ENCODE measurements at places on chromosomes 6 and 20.

DNA sequence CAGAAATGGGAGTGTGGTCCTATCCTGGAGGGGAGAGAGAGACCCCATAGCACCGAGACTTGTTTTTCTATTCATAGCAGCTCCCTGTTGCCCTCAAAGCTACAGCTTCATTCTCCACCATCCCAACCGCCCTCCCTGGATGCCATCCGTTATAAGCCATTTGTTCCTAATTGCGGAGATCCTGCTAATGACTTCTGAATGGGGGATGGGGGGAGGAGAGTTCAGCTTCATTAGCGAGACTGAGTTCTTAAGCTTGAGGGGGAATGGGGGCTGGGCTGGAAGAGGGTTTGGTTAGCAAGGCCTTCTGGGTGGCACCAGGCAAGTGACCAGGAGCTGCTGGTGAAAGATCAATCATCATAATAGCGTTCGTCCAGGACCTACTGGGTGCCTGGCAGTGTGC lies 27.1 kb downstream of the FOXP4 start:
- no peak for DNase-seq

GRCh38 chr6:76888351-76888750 lies 574.9 kb downstream of the HTR1B start:
- DNase-seq, result no peak

- no peak for DNase-seq
Measured at GRCh38 chr20:52992632-52993031, 20.5 kb downstream of the TSHZ2 start.

DNA sequence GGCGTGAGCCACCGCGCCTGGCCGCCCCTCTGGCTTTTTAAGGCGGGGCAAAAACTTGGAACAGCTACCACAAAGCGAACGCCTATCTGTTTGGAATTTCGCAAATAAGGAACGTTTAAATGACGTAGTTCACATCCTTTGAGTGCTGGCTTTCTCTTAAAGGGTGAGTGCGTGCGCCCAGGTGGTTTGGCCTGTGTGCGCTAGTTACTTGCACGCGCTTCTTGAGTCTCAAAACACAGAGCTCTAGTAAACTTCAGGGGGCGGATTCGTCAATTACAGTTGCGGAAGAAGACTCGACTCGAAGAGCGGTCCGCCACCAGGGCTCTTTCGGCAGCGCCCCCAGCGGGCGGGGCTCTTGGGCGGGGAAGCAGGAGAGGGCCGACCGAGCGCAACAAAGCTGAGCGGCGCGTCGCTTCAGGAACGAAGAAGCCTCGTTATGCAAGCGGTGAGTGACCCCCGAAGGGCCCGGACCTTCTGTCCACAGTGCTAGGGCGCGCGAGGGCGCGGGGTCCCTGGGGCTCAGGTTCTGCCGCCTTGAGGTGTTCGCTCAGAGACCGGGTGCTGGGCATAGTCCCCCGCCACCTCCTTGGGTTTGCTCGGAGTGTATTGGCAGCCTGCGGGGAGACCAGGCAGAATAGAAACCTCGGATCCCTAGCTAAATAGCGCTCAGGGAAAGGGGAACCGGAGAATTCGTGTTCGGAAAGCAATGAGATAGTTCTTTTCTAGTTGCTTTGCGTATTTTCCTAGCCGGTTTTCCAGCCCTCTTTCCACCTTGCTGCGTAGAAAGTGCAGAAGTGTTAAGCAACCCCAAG lies at the start of gene SYCP2L:
SYCP2L (plus strand) TSS at position 362 of the 812 bp plus-strand sequence; CDS start at position 437, 75 bp downstream.
- DNase-seq, result no peak

GRCh38 chr6:34462551-34462971 lies 3.3 kb upstream of the PACSIN1 start:
- no peak for DNase-seq

- DNase-seq, result no peak
Measured at GRCh38 chr6:93059911-93060310, 359.4 kb downstream of the EPHA7 start.

GRCh38 chr6:32178547-32179440 lies 589 bp downstream of the RNF5 start:
- DNase-seq, result no peak

GRCh38 chr20:38178581-38178980 lies 13.5 kb upstream of the TGM2 start:
- no peak for DNase-seq

DNA sequence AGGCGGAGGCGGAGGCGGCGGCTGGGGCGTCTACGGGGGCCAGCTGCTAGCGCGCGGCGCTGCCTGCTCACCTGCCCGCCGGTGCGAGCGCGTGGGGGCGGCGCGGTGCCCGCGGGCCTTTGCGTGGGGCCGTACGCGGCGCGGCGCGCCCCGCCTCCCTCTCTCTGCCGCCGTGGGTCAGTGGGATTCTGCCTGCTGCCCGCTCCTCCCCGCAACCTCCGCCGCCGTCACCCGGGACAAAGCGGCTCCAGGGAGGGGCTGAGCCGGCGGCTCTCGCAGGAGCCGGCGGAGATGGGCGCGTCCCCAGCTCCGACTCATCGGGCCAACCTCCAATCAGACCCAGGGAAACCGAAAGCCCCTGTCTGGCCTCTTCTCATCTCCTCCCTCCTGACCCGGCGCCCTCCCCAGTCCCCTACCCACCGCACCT lies at the start of gene RCAN2:
RCAN2 (minus strand) TSS at position 249 of the 427 bp plus-strand sequence.
- DNase-seq, result no peak

- DNase-seq, result no peak
Measured at GRCh38 chr6:61538801-61539200, 747.2 kb downstream of the KHDRBS2 start.

DNA sequence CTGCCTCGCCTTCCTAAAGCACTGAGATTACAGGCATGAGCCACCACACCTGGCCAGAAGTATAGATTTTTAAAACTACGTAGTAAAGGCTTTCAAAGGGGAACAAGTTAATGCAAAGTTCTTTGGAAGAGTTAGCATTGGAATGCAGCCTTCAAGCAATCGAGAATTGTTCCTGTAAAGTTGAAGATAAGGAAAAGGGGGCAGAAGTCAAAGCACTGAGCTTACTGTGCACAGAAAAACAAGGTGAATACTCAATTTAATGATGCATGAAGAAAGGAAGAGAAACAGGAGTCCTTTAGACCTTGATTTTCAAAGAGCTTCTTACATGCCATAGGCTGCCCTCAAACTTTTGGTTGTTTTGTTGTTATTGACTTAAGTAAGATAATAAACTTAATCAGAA lies 29.1 kb upstream of the LGSN start:
- no peak for DNase-seq

GRCh38 chr20:17641520-17641964 lies 40.5 kb downstream of the RRBP1 start:
- DNase-seq, result no peak

GRCh38 chr20:41027872-41028358 lies 707 bp upstream of the TOP1 start:
- no peak for DNase-seq

GRCh38 chr6:147834084-147834776 lies 325.7 kb downstream of the SAMD5 start:
- no peak for DNase-seq

GRCh38 chr6:131212024-131212423 lies 76.8 kb downstream of the AKAP7 start:
- no peak for DNase-seq

- DNase-seq, result no peak
Measured at GRCh38 chr6:33314515-33314942, 651 bp upstream of the TAPBP start.

DNA sequence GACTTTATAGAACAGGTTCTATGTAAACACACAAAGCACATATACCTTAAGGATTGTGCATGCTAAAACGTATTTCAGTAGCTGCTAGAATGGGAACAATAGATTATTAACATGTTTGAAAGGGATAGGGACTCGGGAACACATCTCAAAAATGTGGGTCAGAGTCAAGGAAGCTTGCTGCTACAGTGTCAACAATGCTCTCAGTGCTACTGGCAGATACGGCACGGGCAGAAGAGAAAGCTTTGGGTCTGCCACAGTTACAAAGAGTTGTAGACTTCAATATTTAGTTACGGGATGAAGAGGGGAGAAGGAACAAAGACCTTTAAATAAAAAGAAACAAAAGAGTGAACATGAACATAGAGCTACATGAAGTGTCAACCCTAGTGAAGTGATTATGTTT lies 170.5 kb downstream of the BACH2 start:
- no peak for DNase-seq

- DNase-seq, result no peak
Measured at GRCh38 chr20:24492031-24492607, 22.7 kb downstream of the SYNDIG1 start.

- no peak for DNase-seq
Measured at GRCh38 chr20:15645816-15646215, 927.4 kb downstream of the KIF16B start.

- no peak for DNase-seq
Measured at GRCh38 chr6:157030755-157031154, 253.6 kb downstream of the ARID1B start.

DNA sequence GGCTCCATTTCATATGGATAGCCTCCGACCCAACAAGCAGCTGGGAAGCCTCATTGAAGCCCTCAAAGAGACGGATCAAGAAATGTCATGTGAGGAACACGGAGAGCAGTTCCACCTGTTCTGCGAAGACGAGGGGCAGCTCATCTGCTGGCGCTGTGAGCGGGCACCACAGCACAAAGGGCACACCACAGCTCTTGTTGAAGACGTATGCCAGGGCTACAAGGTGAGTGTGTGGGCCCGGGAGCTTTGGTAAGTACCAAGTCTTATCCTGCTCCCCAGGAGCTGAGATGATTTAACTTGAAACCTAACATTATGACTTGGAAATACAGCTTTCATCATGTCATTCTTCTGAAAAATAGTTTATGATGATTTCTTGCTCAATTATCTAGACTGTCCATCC lies 4.1 kb downstream of the TRIM38 start:
- no peak for DNase-seq

GRCh38 chr6:133241901-133242636 lies 912 bp downstream of the EYA4 start:
- DNase-seq, result no peak

GRCh38 chr6:44789806-44790205 lies 402.3 kb downstream of the CDC5L start:
- no peak for DNase-seq

DNA sequence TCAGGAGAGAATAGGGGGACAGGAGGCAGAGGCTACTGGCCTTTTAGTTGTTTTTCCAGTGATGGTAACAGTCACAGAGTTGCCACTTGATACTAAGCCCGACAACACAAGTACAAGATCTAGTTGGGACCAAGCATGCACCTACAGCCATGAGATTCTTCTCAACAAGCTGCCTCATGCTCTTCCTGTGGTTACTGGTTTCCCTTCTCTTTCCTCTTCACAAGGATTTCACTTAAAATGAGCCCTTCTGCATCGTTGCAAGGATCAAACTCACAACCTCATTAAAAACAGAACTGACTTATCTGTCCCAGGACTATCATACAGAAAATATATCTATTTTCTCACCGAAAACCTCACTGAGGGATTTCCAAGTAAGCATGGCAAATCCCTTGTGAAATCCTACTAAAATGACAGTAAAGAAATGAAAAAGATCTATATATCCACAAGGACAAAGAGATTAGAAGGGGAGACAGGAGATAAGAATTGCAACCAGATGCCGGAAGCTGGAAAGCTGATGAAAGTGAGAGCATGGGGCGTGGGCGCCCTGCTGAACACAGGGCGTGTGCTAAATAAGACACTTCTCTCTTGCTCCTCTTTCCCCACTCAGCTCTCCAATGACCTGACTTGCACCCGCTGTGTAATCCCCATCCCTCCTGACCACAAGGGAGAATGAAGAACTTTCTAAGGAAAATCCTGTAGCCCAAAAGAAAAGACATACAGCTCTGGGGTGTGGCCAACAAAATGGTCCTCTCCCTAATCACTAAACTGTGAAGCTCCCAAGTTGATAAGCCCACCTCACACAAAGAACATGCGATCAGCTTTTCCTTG lies 13.4 kb downstream of the MTFR2 start:
- DNase-seq, result no peak

DNA sequence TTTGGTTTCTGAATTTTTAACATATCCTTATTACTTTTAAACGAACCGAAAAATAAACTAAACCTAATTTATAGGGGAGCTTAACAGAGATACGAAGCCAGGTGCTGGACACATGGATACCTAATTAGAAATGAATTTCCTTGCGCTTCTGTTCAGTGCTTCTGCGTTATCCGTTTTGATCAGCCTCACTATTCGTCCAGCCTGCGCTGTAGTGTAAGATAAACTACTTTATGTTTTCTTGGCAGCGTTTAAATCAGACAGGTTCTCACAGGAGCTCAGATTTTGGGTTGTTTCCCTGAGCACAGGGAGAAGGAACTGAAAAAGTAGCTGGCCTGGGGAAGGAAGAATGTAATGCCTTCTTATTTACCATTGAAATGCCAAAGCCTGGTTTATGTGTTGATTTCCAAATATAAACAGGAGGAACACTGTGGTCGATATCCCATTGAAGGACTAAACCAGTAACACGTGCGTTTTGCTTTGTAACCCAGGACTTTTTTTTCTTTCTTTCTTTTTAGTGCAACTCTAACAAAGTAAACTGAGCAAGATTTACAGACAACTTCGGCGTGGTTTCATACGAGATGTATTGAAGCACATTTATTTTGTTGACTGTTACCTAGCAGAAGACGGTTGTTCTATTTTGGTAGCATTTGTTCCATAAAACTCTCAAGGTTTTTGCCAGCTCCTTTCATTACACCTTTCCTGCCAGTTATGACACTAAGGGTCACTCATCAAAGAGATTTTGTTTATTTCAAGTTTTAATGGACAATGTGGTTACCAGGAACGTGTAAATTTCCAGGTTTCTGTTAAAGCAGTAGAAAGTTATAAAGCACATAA lies 214.8 kb upstream of the HEY2 start:
- no peak for DNase-seq

DNA sequence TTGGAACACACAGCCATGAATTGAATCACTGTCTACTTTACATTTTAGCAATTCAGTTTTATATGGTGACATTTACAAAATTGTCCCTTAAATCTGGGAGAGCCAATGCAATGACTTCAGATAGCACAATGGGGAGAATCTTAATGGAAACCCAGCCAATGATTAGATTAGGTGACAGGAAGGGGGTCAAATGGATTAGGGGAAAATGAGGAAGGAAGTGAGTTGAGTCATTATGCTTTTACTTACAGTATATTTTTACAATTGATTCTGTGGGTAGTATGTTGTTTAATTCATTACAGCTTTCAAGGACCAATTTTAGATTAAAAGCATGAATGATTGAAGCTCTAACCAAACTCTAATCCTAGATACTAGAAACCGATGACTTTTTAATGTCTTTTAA lies 229.8 kb downstream of the SOX4 start:
- no peak for DNase-seq

DNA sequence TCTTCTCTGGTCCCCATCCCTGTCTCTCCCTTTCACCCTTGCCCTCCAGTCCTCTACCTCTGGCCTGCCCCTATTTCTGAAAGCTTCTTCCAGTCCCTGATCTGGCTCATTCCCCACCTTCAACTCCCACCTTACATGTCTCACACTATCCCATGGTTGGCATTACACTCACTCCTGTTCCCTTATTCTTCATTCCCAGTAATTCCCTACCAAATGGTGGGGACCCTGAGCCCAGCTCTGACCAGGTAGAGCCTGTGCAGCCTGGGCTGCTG lies 6.4 kb downstream of the TP53INP2 start:
- DNase-seq, result no peak

GRCh38 chr6:12653486-12653885 lies 63.1 kb upstream of the PHACTR1 start:
- DNase-seq, result no peak

All from NCI-H1694 (cell line).